ENCODE measurements at places on chromosomes 7 and 10.
A peak's percentile ranks its signal among the peaks of the same experiment; 100 is the strongest.

GRCh38 chr7:47103498-47104205 lies 478.3 kb downstream of the TNS3 start:
- no peak for DNase-seq

- no peak for DNase-seq
Measured at GRCh38 chr10:113157441-113157840, 207.4 kb downstream of the TCF7L2 start.

- no peak for DNase-seq
Measured at GRCh38 chr7:26625286-26625685, 239.1 kb downstream of the SKAP2 start.

- DNase-seq, result no peak
Measured at GRCh38 chr10:93190372-93190771, 116.7 kb downstream of the CYP26A1 start.

DNA sequence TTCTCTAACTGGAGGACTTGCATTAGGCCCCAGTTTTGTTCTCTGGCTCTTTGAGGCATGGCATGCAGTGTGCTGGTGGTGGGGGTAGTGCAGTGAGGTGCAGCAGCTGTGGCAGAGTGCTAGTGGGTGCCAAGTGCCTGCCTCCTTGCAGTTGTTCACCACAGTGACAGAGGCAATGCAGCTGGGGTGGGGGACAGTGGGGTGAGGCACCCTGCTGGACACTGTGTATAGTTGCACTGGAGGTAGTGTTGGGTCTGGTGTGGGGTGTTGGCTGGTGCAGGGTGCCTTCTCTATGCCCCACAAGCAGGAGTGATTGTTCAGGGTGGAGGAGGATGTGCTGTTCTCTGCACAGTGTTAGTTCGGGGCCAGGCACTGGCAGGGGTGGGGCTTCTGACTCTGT lies 21.7 kb upstream of the KEL start:
- no peak for DNase-seq

DNA sequence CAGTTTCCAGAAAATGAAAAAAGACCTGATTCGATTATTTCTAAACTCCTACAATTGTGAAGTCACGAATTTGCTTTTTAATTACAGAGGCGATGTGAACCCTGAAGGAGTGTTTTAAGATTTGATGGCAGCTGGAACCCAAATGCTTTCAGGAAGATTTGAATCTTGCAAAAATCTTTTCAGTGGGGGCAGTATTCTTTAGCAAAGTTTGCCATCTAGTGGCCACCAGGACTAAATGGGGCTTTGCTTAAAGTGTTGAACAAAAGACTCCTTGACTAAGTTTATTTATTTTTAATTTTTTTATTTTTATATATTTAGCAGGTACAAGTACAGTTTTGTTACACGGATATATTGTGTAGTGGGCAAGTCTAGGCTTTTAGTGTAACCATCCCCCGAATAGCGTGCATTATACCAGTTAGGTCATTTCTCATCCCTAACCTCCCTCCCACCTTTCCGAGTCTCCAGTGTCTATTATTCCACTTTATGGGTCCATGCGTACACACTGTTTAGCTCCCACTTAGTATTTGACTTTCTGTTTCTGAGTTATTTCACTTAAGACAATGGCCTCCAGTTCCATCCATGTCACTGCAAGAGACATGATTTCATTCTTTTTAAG lies 98.8 kb downstream of the CACNB2 start:
- peak; percentile 2 for DNase-seq

GRCh38 chr7:74606909-74607510 lies 50.5 kb upstream of the GTF2I start:
- no peak for DNase-seq

- no peak for DNase-seq
Measured at GRCh38 chr10:62471711-62472110, 97.5 kb downstream of the ZNF365 start.

DNA sequence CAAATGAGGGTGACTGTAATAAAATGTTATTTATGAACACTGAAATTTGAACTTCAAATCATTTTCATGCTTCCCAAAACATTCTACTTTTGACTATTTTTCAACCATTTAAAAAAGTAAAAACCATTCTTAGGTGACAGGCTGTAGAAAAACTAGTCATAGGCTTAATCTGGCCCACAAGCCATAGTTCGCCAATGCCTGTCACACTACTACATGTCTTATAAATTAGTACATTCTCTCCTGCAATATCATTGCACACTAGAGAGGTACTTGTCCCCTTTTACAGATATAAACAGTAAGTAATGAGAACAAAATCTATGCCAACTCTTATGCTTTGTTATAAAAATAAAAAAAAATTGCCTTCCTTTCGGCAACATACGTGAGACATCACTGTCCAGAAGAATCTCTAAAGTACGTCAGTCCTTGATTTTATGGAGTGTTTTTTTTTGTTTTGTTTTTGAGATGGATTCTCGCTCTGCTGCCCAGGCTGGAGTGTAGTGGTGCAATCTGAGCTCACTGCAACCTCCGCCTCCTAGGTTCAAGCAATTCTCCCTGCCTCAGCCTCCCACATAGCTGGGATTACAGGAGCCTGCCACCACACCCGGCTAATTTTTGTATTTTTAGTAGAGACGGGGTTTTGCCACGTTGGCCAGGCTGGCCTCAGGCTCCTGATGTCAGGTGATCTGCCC lies 23.2 kb downstream of the UPF2 start:
- DNase-seq, result no peak

GRCh38 chr7:92831716-92832533 lies 4.4 kb downstream of the CDK6 start:
- DNase-seq, result peak; percentile 37

- no peak for DNase-seq
Measured at GRCh38 chr7:17957871-17958270, 17.6 kb upstream of the SNX13 start.

DNA sequence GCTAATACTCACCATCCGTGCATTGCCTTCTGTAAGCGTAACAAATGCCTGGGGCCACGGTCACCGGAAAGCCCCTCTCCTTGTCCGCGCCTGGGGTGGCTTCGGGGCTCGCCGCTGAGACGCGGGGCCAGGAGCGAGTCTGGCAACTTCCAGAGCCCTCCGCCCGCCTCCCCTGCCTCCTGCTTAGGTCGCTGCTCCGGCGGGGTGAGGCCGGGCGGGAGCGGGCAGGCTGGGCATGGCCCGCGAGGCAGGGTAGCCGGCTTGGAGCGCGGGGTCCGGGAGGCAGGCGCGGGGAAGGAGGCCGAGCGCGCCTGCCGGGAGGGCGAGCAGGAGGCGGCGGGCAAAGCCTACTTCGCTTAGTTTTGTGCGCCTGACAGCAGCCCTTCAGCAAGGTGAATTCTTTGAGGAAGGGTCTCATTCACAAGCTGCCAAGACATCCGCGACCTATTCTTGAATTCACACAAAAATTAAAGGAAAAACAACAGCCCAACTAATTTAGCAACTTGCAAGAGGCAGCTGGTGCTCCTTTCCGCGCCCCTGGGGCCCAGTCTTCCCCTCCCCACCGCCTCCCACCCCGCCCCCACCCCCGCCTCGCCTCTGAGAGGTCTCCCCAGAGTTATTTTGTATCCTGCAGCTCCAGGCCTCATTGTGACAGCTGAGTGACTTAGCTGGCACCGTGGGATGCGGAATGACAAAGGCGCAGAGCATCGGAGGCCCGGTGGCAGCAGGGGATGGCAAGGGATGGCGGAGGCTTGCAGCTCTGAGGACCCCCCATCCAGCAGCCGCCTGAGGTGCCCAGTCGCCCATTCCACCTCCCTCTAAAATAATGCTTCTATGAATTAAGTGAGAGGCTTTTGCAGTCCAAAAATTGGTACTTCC lies 12.8 kb upstream of the KAT6B start:
- no peak for DNase-seq

DNA sequence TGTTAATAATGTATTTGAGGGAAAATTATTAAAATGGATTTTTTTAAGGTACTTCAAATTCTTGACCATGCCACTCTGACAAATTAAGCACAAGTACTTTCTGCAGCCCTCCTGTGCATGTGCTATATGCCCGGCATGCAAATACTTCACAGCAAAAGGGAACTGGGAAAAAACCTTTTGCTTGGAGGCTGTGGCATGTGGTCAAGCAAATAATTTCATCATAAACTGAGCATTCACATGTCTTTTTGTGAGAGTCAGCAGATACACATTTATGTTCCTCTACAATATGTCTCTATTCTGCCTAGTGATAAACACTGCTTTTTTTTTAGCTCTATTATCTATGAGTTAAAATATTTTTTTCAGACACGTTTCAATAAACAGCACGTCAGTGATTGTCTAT lies 53.7 kb upstream of the SEMA3A start:
- peak; percentile 10 for DNase-seq

- no peak for DNase-seq
Measured at GRCh38 chr7:93178213-93178612, 30.0 kb upstream of the SAMD9L start.

DNA sequence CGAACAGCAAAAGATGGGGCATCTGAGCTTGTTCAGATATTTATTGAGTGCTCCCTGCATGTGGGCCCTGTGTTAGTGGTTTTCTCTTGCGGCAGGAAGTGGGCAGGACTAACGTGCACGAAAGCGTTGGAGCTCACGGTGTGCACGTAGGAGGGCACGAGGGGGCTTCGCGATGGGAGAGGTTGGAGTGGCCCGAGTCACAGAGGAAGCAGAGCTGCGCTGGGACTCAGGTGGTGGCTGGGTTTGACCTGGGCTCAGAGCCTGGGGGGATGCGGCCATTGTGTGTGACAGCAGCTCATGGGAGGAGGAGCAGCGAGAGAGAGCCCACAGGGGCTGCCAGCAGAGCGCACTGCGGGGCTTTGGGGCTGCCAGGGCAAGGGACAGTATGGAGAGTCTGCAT lies 7.7 kb downstream of the ZSCAN25 start:
- DNase-seq, result peak; percentile 66

DNA sequence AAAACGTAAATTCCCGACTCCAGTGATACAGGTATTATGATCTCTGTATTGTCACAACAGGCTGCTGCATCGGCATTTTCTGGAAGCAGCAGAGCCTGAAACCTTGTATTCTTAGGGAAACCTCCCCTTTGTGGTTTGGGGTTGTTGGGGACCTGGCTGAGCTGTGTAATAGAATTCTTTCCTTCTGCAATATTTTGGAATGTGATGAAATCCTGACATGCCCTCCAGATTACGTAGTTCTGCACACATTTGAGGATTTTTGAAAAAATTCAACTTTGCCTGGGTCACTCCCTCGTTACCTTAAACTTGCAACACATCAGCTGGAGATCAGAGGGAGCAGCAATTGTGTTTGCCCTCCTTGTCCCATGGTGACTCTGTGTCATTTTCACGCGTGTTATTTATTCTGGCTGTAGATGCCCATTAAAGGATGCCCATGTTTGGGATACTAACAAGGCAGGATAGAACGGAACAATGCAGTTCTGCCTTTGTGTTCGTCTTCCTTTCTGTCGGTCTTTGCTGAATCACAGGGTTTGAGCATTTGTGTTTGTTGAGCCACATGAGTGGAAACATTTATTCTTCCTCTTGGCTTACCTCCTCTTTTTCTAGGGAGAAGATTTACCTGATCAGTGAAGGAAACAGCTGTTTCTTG lies 181.7 kb downstream of the TCF7L2 start:
- DNase-seq, result no peak

DNA sequence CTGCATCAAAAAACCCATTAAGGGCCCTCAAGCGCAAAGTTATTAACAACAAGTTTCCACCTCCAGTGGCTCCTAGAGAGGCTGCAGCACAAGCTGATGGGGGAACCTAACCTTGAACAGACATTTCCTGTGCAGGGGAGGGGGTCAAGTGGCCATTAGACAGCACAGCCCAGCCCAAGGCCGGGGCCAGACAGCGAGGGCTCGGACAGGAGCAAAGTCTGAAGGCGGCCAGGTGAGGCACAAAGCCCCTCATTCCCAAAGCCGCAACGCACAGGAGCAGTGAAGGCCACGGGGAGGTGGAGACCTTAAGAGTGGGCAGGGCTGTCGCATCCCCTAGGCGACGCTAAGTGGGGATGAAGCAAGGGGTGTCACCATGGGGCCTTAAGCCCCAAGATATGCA lies 73.2 kb upstream of the ZNF746 start:
- DNase-seq, result no peak
